ENCODE measurements at places on chromosomes 2 and 18.
A peak's percentile ranks its signal among the peaks of the same experiment; 100 is the strongest.

DNA sequence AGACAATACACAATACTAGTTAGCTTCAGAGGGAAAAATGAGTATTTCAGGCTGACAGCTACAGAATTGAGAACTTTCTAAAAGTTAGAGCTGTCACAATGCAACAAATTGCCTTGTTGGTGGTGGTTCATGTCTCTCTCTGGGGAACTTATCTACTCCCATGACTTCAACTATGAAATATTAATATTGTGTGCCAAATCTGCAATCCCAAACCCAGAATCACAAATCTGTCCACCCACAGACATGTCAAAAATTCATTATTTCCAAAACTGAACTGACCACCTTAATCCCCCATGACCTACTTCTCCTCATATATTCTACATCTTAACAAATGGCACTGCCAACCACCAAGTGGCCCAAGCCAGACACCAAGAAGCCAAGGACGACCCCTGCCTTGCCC, 143.5 kb downstream of the TCF4 start:
- DNase-seq, result no peak

DNA sequence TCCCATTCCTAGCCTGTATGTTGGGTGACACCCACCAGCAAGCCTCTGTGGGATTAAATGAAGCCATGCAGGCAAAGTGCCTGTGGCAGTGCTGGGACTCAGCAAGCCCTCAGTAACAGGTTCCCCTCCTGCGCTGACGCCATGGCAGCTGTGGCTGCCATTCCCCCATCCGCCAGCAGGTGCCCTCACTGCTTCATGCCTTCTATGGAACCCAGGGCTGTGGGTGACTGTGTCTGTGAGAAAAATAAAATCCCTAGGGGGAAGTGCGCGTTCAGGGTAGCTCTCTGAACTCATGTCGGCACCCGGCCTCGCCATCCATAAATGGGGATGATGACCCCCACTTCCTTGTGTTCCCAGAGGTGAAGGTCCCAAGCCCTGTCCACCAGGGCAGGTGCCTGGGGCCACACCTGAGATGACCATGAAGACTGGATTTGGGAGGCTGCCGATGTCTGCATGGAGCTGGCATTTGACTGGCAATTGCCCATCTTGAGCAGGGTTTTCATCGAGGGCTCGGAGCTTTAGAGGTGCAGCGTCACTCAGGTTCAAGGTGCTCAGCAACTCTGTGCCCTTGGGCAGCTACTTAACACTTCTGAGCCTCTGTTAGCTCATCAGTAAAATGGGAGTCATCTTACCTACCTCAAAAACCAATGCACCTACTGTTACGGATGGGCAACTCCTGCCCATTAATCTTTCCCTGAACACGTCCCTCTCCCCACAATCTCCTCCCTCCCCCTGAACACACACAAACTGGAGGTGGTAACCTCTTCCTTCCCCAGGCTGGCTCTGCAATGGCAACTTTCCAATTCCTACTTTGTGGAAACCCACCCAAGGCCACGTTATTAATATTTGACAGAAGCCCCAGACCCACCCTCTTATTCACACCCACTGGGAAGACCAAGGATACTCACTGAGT, 2.9 kb upstream of the MAL start:
- DNase-seq, result peak; percentile 92

GRCh38 chr2:212968284-212969081, 182.9 kb downstream of the IKZF2 start:
- DNase-seq, result no peak

DNA sequence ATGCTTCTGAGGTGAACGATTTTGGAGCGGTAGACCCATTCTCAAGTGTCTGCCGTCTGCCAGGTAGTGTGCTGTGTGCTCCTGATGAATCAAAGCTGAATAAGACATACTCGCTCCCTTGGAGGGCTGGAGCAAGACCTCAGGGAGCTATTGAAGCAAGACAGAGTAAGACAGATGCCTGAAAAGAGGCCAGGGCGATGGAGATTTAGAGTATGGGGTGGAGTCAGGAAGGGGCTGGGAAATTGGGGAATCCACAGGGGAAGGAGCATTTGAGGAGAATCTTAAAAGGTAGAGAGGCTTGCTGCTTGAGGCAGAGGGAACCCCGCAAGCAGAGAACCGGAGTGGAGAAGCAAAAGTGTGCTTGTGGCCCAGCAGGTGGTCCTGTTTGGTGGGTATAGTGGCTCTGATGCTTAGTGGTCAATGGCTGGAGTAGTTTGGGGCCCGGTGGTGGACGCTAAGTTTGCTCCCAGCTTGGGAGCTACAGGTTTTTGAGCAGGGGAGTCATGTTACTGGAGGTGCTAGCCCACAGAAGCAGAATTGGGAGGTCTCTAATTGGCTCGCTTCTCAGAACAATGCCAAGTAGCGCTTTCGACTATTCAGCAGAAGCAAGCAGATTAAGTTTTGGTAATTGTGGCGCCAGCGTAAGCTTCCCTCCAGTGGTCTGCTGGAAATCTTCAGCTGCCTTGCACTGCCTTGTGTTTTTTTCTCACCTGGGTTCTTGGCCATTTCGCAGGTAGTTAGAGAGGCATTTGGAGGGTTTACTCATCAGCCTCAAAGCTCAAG, 2.0 kb downstream of the CNNM4 start:
- DNase-seq, result no peak

DNA sequence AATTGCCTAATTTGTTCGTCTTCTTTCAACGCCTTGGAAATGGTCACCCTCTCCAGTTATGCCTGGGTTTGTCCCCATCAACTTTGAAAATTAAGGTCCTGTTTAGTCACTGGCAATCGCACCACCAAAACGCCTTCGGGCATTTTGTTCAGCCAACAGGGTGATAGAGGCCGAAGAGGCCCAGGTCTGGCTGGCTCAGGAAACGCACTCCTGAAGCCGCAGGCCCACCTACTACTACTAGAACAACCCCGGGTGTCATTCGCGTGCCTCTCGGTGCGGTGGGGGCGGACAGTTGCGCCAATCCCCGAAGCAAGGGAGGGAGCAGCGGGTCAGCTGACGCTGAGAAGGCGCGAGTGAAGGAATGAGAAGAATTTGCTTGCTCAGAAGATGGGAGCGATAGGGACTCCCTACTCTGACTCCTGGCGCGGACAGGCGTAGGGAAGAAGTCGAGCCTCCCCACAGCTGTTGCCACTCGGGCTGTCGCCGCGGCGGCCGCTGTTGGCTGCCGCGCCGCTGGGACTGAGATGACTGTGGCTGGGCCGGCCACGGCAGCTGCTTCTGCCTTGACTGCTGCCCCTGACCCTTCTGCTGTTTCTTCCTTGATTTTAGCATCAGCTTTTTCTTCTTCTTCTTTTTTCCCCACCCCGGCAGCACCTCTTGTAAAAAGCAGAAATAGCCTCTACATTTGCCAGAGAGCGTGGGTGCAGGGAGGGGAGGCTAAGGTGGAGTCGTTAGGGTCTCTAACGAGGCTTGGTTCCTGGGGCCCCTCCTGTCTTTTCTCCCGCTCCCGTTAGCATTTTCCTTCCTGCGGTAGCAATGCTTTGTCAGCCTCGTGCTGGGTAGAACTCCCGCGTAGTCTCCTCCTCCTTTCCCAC, 387.6 kb downstream of the FIGN start:
- DNase-seq, result no peak

GRCh38 chr2:166643980-166644379, 149.9 kb upstream of the SCN7A start:
- no peak for DNase-seq

DNA sequence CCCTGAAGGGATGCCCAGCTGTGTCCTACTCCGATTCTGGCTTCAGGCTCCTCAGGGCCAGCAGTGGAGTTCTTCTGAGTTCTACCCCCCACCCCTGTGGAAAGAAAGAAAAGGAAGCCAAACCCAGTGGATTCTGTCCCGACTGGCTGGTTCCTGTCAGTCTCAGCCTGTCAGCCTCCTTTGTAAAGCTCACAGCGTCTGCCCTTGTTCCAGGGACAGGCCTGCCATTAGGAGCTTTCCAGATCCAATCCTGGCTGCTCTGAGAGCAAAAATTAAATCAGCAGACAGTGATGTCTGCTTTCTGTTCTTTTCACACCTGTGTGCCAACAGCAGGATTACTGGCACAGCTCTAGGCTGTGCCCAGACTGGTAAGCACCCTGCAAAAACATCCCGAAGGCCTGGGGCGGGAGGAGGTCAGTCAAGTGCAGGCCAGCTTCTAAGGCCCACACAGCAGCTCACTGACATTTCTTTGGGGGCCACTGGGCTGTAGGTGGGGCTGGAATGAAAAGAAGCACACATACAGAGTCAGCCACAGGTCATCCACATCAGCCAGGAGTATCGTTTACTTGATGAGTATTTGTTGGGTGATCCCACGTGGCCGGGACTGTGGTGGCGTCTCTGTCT, 69.1 kb downstream of the EHD3 start:
- DNase-seq, result no peak

DNA sequence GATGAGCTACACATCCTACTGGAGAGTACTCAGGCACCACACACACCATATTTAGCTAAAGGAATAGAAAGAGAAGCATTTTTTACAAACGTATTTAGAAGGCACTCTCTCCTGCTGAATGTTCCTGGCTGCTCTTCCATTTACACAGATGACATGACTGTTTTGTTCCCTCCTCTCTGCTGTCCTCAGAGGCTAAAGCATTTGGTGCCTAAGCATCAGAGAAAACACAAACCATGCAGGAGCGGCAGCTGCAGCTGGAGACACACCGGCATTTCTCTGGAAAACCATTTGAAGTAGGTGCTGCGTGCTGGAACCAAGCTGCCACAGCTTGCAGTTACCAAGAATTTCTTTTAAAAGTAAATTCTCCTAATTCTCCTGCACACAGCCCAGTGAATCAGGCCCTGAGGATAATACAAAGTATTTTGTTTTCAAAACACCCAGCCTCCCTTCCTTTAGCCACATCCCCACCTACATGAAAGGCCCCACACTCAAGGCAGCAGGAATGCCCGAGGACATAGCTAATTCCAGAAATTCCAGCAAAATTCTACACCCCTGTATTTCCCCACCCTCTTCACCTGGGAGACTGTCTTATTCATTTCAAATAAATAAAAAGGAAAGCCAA, 488.9 kb upstream of the SOX11 start:
- no peak for DNase-seq

GRCh38 chr2:165888171-165888570, 65.4 kb downstream of the TTC21B start:
- no peak for DNase-seq

- no peak for DNase-seq
Observed at GRCh38 chr2:50469784-50470183, 562.1 kb downstream of the NRXN1 start.
